Cerebellar cortex (tissue), 1 donor: ENCODE measurements at places on chromosomes 13 and 19.

DNA sequence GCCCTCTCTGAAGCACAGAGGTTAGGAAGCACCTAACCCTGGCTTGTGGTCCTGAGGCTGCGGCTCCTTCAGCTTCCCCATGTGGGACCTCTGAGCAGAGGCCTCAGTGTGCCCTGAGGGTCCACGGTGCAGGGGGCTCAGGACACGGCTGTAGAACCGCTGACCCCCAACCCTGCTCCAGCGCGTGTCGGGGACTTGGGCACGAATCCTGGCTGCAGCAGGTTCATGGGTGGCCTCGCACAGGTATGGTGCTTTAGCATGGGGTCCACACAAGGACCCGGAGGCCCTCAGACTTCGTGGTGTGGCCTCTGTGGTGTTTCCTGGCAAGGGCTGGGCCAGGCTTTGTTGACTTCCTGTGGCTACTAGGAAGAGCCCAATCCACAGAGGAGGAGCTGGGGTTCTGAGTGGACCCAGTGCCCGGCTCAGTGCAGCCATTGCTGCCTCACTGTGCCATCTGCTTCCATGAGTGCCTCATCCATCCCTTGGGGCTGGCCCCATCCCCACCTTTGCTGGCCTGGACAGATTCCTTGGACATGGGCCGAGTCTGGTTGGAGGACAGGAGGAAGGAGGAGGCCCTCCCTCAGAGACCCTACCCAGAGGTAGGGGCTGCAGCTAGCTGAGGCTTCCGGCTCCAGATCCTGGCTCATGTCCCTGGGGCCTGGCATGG lies 24.5 kb downstream of the ZBTB7A start:
- DNase-seq = no peak

DNA sequence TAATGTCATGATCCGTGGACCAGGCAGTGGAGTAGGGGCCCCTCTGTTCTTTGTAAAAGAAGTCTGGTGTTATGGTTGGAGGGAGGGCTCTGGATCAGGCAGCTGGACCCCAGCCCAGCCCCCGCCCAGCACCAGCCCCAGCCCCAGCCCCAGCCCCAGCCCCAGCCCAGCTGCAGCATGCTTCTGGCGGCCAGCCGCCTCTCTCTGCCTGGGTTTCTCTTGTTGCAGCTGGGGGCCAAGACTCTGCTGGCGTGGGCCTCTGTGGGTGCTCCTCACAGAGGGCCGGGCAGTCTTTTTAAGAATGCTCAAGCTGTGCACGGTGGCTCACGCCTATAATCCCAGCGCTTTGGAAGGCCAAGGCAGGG lies 17.9 kb downstream of the DOT1L start:
- DNase-seq = no peak

- DNase-seq = no peak
Observed at GRCh38 chr19:5743630-5744029, 23.2 kb downstream of the CATSPERD start.

DNA sequence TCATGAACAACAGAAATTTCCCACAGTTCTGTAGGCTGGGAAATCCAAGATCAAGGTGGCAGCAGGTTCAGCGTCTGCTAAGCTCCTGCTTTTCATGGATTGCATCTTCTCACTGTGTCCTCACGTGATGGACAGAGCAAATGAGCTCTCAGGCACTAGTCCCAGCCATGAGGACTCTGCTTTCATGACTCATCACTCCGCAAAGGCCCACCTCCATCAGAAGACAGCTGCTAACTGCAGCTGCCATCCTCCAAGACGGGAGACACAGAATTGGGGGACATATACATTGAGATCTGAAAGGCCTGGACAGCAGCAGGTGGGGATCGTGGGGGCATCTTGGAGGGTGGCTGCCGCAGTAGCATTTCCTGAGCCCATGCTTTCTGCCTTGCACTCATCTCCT lies 44.4 kb upstream of the SPATA13 start:
- DNase-seq = no peak

GRCh38 chr13:108419768-108420167 lies 150.2 kb downstream of the TNFSF13B start:
- no peak for DNase-seq
